A549 treated with Mapracorat at 1 μM for 4 hours (cell line): ENCODE measurements at places on chromosomes 2 and 18. TPM values are rescaled to one million over a fixed set of nuclear protein-coding genes. Genes with fewer than 3 reads are reported as not detected.

The SCYGR4 gene
- not detected in 5 replicates for total RNA-seq

The HAAO gene
- not detected in 5 replicates for total RNA-seq

The REG3A gene
- total RNA-seq, result not detected in 5 replicates

The DLX1 gene
- total RNA-seq, result 3.2 to 4.0 TPM (median 3.2 TPM) in 5 replicates

The ALLC gene
- total RNA-seq, result 0.07 TPM in 1 of 5 replicates, not detected in the others

The PXDN gene
- total RNA-seq, result 10.4 to 15.4 TPM (median 13.8 TPM) in 5 replicates

The RAPH1 gene
- total RNA-seq, result 5.2 to 8.0 TPM (median 6.2 TPM) in 5 replicates

The MPV17 gene
- total RNA-seq, result 76.5 to 95.8 TPM (median 85.5 TPM) in 5 replicates

The ZSWIM2 gene
- not detected in 5 replicates for total RNA-seq

The AKAIN1 gene
- total RNA-seq, result not detected in 5 replicates

The CCDC74B gene
- 5.7 to 7.3 TPM (median 6.1 TPM) in 5 replicates for total RNA-seq

The GAD1 gene
- total RNA-seq, result 0.26 to 0.83 TPM (median 0.76 TPM) in 5 replicates

The HOXD13 gene
- 0.12 to 0.30 TPM (median 0.22 TPM) in 5 replicates for total RNA-seq

The KANSL3 gene
- 21.6 to 25.5 TPM (median 24.6 TPM) in 5 replicates for total RNA-seq

The ADAM23 gene
- total RNA-seq, result 8.4 to 10.2 TPM (median 9.2 TPM) in 5 replicates

The FAM210A gene
- total RNA-seq, result 19.5 to 26.9 TPM (median 23.8 TPM) in 5 replicates

The LYPD1 gene
- 14.4 to 19.1 TPM (median 15.2 TPM) in 5 replicates for total RNA-seq

The MALL gene
- 139 to 166 TPM (median 147 TPM) in 5 replicates for total RNA-seq

The CHST9 gene
- total RNA-seq, result not detected in 5 replicates

The NDC80 gene
- 12.5 to 15.4 TPM (median 13.3 TPM) in 5 replicates for total RNA-seq

The POTEI gene
- total RNA-seq, result not detected in 5 replicates

The RHOB gene
- total RNA-seq, result 280 to 437 TPM (median 397 TPM) in 5 replicates

The SPEG gene
- 6.6 to 11.2 TPM (median 7.6 TPM) in 5 replicates for total RNA-seq

The CCDC102B gene
- 0.39 to 0.71 TPM (median 0.49 TPM) in 3 of 5 replicates, not detected in the others for total RNA-seq

The SKOR2 gene
- total RNA-seq, result not detected in 5 replicates

The CCL20 gene
- 4.2 to 9.2 TPM (median 6.9 TPM) in 5 replicates for total RNA-seq

The BMP10 gene
- not detected in 5 replicates for total RNA-seq

The SMYD1 gene
- total RNA-seq, result not detected in 5 replicates

The TXNDC2 gene
- total RNA-seq, result 0.06 to 0.45 TPM (median 0.19 TPM) in 5 replicates

The REEP1 gene
- total RNA-seq, result 0.88 to 1.3 TPM (median 1.2 TPM) in 5 replicates

The CPO gene
- 0.11 to 0.13 TPM in 2 of 5 replicates, not detected in the others for total RNA-seq

The KHK gene
- 7.6 to 10.4 TPM (median 10.2 TPM) in 5 replicates for total RNA-seq

The SCN7A gene
- not detected in 5 replicates for total RNA-seq

The RFTN2 gene
- total RNA-seq, result 0.02 TPM in 1 of 5 replicates, not detected in the others

The METAP1D gene
- 2.3 to 3.0 TPM (median 2.7 TPM) in 5 replicates for total RNA-seq

The VAMP5 gene
- total RNA-seq, result 0.22 TPM in 1 of 5 replicates, not detected in the others

The TEKT4 gene
- total RNA-seq, result not detected in 5 replicates

The ABHD3 gene
- total RNA-seq, result 17.0 to 21.2 TPM (median 19.3 TPM) in 5 replicates

The SEMA4C gene
- 15.7 to 21.7 TPM (median 20.4 TPM) in 5 replicates for total RNA-seq

The ALK gene
- total RNA-seq, result not detected in 5 replicates

The RAMP1 gene
- not detected in 5 replicates for total RNA-seq

The SERPINB10 gene
- total RNA-seq, result not detected in 5 replicates

The FAP gene
- 0.15 TPM in 1 of 5 replicates, not detected in the others for total RNA-seq
